Body of pancreas (tissue), 4 donors: ENCODE measurements at places on chromosomes 7 and 10.

- peak; percentile 43 for DNase-seq
Observed at GRCh38 chr7:30846378-30846777, 65.3 kb upstream of the AQP1 start.

DNA sequence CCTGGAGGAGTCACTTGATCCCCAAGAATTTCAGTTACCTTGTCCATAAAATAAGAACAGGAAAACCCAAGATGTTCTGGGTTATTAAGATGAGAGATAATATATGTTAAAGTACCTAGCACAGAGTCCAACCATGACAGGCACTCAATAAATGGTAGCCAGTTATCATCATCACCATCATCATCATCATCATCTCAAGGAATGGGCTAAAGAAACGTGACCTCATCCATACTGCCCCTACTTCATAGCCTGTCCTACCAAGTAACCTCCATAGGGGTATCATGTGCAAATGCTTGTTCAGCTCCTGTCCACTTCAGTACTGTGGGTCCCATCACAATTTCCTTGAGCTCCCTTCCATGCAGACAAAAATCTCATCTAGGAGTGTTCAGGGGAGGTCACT lies 14.4 kb downstream of the FGFR2 start:
- no peak for DNase-seq

- no peak for DNase-seq
Observed at GRCh38 chr7:128841171-128841690, 11.0 kb downstream of the FLNC start.

GRCh38 chr7:47478926-47479711 lies 102.8 kb downstream of the TNS3 start:
- DNase-seq: no peak

DNA sequence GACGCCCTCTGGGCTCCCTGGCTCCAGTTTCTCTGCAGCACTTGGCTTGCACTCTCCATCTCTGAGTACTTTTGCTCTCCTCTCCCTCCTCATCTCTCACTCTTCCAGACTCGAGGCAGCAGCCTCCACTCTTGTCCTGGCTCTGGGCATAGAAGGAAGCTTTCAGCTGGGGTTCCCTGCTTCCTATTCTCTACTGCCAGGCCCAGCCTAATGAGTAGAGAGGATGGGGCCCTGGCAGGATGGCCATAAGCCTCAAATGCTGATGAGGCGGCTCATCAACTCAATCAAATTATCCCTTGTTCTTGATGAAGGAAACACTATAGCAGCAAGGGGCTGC lies 55.8 kb downstream of the NEURL1 start:
- DNase-seq: no peak

- DNase-seq: no peak
Observed at GRCh38 chr10:17683541-17683940, 39.6 kb downstream of the STAM start.
